Lung (tissue), 17 donors: ENCODE measurements at places on chromosomes 7 and 10. TPM values are rescaled to one million over a fixed set of nuclear protein-coding genes. Genes with fewer than 3 reads are reported as not detected.

The MUC3A gene
- 1.6 TPM for total RNA-seq

The AGR3 gene
- total RNA-seq, result 195 TPM

The TACC2 gene
- total RNA-seq, result 43.3 TPM

The HOXA3 gene
- total RNA-seq, result 10.3 TPM

The SLC16A9 gene
- 2.3 TPM for total RNA-seq

The APBB1IP gene
- 26.0 TPM for total RNA-seq

GRCh38 chr7:102469351-102469971 is 4.7 kb downstream of the LRWD1 start:
- peaks cover 6% of the 10 kb centered on the region for H3K4me1 ChIP-seq
- no peak overlapping the region for H3K4me3 ChIP-seq

DNA sequence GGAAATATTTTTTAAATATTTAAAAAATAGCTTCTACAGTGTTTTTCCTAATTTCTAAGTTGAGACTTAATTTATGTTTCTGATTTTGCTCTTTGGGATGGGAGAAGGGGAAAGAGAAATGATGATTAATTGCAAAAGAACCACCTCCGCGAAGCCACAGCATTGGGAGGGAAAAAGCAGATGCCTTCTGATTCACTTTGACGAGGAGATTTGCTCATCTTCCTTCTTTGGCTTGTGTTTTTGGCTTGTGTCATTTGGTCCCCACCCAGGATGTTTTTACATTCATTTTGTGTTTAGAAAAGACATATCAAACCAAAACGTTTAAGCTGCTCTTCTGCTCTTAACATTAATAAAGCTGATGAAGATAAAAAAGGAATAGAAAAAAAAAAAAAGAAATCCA is 121.7 kb downstream of the MACC1 start:
- no peaks in the 10 kb centered on the region for H3K4me1 ChIP-seq

GRCh38 chr7:157712666-157713235 is 375.9 kb downstream of the DNAJB6 start:
- no peaks in the 10 kb centered on the region for H3K4me1 ChIP-seq
- H3K36me3 ChIP-seq, result no peaks in the 10 kb centered on the region
- no peak overlapping the region for H3K27ac ChIP-seq

- no peaks in the 10 kb centered on the region for H3K27me3 ChIP-seq
- no peaks in the 10 kb centered on the region for H3K4me1 ChIP-seq
- no peaks in the 10 kb centered on the region for H3K36me3 ChIP-seq
- no peak for DNase-seq
- H3K4me3 ChIP-seq, result no peak overlapping the region
- H3K27ac ChIP-seq, result no peak overlapping the region
Observed at GRCh38 chr10:18594574-18595156, 56.7 kb downstream of the NSUN6 start.

- H3K36me3 ChIP-seq, result no peaks in the 10 kb centered on the region
- no peak for DNase-seq
- H3K4me3 ChIP-seq, result no peak overlapping the region
- H3K27ac ChIP-seq, result no peak overlapping the region
- H3K4me1 ChIP-seq, result peaks cover 8% of the 10 kb centered on the region
Observed at GRCh38 chr7:47268851-47269836, 312.8 kb downstream of the TNS3 start.

DNA sequence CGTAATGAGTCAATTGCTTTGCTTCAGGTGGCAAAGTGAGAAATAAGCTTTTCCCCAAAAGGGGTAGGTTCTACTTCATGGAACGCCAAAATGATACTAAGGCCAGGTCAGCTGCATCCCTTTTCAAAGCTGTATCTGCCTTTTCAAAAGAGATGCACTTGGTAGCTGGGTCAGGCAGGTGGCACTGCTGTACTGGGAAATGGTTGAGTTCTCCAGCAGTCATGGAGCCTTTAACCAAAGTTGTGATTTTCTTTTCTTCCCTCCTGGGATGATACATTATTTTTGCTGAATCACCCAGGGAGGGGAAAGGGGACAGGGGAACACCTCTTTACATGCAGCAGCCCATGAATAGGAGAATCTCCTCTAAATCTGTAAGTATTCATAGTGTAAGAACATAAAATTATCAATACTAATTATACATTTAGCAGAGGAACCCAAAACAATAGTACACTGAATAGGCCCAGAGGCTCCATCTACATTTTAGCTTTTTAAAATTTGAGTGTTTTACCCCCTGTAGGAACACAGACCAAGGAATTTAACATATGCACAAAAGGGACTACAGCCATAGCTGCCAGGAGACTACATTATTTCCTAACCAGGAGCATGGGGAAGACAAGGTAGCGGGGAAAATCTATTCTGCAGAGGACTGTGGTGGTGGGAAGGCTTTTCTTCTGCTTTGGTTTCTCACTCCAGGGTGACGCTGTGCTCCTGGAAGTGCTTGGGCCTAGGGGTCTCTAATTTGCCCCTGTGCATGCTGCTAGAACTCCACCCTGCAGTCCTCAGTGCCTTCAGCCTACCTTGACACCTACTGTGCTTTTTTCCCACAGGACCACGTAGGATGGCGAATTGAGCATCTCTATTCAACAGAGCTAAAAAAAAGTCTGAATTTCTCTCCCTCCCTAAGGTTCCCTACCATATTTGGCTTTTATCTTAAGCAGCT is 6.4 kb upstream of the GPR22 start:
- no peaks in the 10 kb centered on the region for H3K36me3 ChIP-seq
- peak; percentile 68 for DNase-seq
- no peak overlapping the region for H3K27ac ChIP-seq
- H3K4me3 ChIP-seq, result no peak overlapping the region
- no peaks in the 10 kb centered on the region for H3K27me3 ChIP-seq

DNA sequence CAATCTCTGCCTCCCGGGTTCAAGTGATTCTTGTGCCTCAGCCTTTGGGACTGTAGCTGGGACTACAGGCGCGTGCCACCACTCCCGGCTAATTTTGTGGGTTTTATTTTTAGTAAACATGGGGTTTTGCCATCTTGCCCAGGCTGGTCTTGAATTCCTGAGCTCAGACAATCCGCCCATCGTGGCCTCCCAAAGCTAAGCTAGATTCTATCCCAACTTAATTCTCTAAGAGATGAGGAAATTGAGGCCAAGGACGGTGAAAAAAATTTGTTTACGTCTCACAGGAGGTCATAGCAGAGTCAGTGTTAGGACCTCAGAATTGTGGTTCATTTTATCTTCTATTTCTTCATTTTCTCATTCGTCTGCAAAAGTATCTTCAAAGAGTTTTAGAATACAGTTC is 6.1 kb downstream of the CCAR1 start:
- peaks cover 28% of the 10 kb centered on the region for H3K36me3 ChIP-seq
- H3K4me3 ChIP-seq, result no peak overlapping the region
- no peak overlapping the region for H3K27ac ChIP-seq
- no peaks in the 10 kb centered on the region for H3K27me3 ChIP-seq

DNA sequence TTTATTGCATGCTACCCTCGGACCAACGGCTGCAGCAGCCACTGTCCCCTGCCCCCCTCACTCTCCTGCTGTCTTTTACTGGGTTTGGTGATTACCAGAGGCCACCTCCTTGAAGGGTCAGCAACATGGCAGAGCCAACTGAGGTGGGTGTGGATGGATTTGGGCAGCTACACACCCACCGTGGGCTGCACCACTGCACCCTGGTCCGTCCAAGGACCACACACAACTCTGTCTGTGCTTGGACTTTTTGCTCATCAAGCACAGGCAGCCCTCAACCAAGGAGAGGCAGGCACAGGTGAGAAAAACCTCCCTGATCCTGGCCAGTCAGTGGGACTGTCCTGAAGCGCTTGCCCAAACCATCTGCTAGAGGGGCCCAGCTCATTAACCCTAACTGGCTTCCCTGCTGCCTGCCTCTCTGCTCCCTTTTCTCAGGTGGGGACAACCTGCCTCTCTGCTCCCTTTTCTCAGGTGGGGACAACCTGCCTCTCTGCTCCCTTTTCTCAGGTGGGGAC is 239.5 kb upstream of the PITRM1 start:
- no peaks in the 10 kb centered on the region for H3K4me1 ChIP-seq
- no peak overlapping the region for H3K4me3 ChIP-seq
- no peaks in the 10 kb centered on the region for H3K36me3 ChIP-seq
- H3K27ac ChIP-seq, result no peak overlapping the region
- DNase-seq, result no peak

- DNase-seq, result no peak
- H3K27ac ChIP-seq, result no peak overlapping the region
Observed at GRCh38 chr10:132393695-132394181, 3.3 kb upstream of the PWWP2B start.

DNA sequence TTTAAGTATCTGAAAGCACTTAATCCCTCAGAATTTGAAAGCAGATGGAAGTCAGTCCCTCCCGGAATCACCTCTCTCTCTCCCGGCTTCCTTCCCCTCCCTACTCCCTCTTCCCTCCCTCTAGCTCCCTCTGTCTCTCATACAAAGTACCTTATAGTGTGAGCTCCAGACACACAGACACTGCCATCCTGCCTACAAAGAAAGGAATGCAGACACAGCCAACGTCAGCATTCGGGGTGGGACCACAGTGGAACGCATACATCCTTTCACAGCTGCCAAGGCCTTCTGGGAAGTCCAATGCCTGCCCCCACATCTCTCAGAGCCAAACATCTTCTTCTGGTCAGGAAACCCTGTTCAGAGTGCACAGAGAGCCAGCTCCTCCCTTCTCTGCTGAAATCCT is 9.3 kb downstream of the NOD1 start:
- H3K4me3 ChIP-seq, result no peak overlapping the region
- H3K27ac ChIP-seq, result peak overlapping the region; percentile 95
- H3K36me3 ChIP-seq, result no peaks in the 10 kb centered on the region
- H3K27me3 ChIP-seq, result no peaks in the 10 kb centered on the region
- H3K4me1 ChIP-seq, result peaks cover 58% of the 10 kb centered on the region
- DNase-seq, result peak; percentile 78

GRCh38 chr10:101130984-101131961 is at the start of gene TLX1:
TSS of gene TLX1 (plus strand) at chr10:101131300. CDS start at chr10:101131542, 242 bp downstream.
- H3K27me3 ChIP-seq, result peaks cover 89% of the 10 kb centered on the region
- no peak for DNase-seq
- no peak within 1 kb of the TSS for H3K27ac ChIP-seq
- no peaks in the 10 kb centered on the region for H3K36me3 ChIP-seq
- peaks cover 10% of the 10 kb centered on the region for H3K4me1 ChIP-seq

- no peaks in the 10 kb centered on the region for H3K4me1 ChIP-seq
- no peaks in the 10 kb centered on the region for H3K27me3 ChIP-seq
- DNase-seq, result no peak
- H3K4me3 ChIP-seq, result no peak overlapping the region
- H3K36me3 ChIP-seq, result no peaks in the 10 kb centered on the region
Observed at GRCh38 chr10:24374134-24374915, 165.4 kb downstream of the KIAA1217 start.

DNA sequence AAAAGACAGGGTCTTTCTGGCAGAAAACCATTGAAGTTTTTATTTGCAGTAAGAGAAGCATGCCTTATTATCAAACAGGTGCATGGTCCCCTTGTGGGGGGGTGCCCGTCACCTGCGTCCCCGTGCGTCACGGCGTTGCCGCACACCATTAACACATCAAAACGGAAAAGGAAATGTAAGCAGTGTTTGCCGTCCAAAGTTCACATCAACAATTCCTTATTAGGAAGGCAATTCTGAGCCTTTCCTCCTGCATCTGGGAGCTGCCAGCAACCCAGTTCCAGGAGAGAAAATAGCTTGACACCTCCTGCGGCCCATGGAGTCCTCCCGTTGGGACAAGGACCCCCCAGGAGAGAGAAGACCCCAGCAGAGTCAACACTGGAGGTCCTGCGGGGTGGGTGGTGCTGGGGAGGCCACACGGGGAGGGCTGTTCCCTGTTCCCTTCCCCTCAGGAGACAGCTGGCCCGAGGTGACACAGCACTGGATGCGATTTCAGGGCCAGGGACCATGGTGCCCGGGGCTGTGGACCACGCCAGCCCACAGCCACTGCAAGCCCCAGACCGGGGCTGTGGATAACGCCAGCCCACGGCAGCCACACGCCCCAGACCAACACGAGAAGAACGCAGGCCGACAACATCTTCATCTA is 39.5 kb downstream of the DIP2C start:
- peaks cover 13% of the 10 kb centered on the region for H3K4me1 ChIP-seq
- peak; percentile 71 for DNase-seq
- H3K27ac ChIP-seq, result peak overlapping the region; percentile 30
- H3K36me3 ChIP-seq, result peaks cover 2% of the 10 kb centered on the region
- H3K4me3 ChIP-seq, result no peak overlapping the region

DNA sequence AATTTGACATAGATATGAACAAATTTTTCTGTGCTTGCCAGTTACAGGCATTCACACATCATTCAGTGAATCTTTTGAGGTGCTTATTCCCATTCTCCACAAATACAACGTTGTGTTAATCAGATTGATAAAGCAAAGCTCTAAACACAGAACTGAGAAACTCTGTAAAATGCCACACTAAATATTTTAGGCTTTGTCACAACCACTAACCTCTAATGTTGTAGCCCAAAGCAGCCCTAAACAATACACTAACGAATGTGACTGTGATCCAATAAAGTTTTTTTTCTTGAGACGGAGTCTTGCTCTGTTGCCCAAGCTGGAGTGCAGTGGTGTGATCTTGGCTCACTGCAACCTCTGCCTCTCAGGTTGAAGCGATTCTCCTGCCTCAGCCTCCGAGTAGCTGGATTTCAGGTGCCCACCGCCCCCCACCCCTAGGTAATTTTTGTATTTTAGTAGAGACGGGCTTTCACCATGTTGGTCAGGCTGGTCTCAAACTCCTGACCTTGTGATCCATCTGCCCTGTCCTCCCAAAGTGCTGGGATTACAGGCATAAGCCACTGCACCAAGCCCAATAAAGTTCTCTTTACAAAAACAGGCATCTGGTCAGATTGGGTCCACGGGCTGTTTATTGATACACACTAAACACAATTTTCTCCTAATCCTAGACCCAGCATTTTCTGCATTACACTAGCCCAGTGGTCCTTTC is 6.9 kb downstream of the CYCS start:
- peaks cover 11% of the 10 kb centered on the region for H3K36me3 ChIP-seq
- H3K27me3 ChIP-seq, result no peaks in the 10 kb centered on the region
- no peak overlapping the region for H3K27ac ChIP-seq
- H3K4me3 ChIP-seq, result no peak overlapping the region

- no peaks in the 10 kb centered on the region for H3K4me1 ChIP-seq
- no peaks in the 10 kb centered on the region for H3K36me3 ChIP-seq
- no peaks in the 10 kb centered on the region for H3K27me3 ChIP-seq
- no peak overlapping the region for H3K27ac ChIP-seq
- DNase-seq, result no peak
Observed at GRCh38 chr10:61774031-61774430, 111.3 kb downstream of the CABCOCO1 start.

- H3K4me3 ChIP-seq, result no peak overlapping the region
- H3K4me1 ChIP-seq, result no peaks in the 10 kb centered on the region
- no peak overlapping the region for H3K27ac ChIP-seq
- DNase-seq, result no peak
- H3K27me3 ChIP-seq, result no peaks in the 10 kb centered on the region
Observed at GRCh38 chr7:136652635-136653370, 215.6 kb upstream of the CHRM2 start.

GRCh38 chr10:111034598-111035310 is 42.1 kb upstream of the ADRA2A start:
- H3K4me1 ChIP-seq, result no peaks in the 10 kb centered on the region
- no peak overlapping the region for H3K4me3 ChIP-seq
- no peaks in the 10 kb centered on the region for H3K36me3 ChIP-seq
- no peak for DNase-seq

GRCh38 chr7:96300986-96301385 is 20.9 kb downstream of the SLC25A13 start:
- H3K4me1 ChIP-seq, result no peaks in the 10 kb centered on the region
- DNase-seq, result no peak
- no peak overlapping the region for H3K4me3 ChIP-seq
- H3K27me3 ChIP-seq, result no peaks in the 10 kb centered on the region
- peaks cover 2% of the 10 kb centered on the region for H3K36me3 ChIP-seq
- H3K27ac ChIP-seq, result no peak overlapping the region
